ENCODE measurements at places on chromosomes 16 and 17.

DNA sequence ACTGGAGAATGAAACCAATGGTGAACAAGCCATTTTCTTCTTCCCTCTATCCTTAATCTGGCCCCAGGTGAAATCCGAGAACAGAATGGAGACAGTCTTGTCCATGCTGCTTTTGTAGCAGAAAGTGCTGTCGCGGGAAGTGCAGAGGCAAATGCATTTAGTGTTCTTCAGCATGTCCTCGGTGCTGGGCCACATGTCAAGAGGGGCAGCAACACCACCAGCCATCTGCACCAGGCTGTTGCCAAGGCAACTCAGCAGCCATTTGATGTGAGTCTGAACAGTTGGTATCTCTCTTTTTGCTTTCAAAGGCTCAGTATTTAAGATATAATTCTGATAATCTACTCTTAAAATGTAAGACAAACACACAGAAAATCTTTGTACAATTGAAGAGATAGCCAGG, 18.7 kb downstream of the UQCRC2 start:
- no peak for DNase-seq

DNA sequence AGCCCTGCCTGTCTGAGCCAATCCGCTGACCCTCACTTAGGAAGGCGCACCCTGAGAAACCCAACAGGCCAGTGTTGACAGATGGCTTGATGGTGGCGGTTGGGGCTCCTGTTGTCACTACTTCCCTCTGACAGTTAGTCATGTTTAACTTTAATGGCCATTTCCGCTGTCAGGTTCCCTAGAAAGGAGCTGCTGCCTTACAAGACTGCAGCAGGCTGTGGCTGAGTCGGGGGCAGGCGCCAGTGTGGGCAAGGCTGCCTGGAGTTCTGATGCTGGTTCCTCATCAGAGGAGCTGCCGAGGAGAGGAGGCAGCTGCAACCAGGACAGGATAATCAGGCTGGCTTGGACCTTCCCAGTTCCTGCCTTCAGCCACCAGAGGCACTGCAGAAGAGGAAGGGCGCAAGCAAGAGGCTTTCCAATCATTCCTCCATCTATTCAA, 223.2 kb upstream of the DYNLRB2 start:
- DNase-seq: no peak

GRCh38 chr17:45172541-45173286, 11.0 kb downstream of the HEXIM2 start:
- DNase-seq: peak; percentile 28

DNA sequence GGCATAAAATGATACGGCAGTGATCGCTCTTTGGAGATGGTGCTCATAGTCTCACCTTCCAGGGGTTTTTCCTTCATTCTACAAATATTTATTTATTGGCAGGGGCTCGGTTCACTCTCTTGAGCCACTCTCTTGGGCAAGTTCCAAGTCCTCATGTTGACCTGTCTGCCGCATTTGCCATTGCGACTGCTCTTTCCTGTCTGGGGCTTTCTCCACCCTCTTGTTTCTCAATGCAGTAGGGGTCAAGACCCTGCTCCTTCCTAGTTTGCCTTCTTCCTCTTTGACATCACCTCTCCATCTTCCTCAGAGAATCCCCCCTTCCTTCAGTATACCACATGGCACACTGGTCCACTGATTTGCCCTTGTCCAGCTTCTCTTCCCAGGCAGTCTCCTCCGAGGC, 21.9 kb upstream of the LRRC75A start:
- no peak for DNase-seq

DNA sequence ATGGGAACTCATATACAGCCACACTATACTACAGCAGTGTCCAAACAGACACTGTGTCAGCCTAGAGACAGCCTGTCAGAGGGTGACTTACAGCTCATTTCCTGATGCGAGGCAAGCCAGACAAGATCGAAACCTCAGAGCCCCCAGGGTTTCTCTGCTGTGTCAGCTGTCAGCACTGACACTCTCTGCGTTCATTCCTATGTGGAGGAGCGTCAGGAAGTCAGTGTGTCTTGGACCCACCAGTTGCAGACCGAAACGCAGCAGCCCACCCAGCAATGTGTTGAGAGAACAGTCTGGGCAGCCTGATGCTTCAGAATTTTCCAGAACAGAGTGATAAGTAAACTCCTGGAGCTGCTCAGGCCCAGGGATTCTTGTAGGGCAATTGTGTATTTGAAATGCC, 20.6 kb upstream of the MAPT start:
- no peak for DNase-seq

DNA sequence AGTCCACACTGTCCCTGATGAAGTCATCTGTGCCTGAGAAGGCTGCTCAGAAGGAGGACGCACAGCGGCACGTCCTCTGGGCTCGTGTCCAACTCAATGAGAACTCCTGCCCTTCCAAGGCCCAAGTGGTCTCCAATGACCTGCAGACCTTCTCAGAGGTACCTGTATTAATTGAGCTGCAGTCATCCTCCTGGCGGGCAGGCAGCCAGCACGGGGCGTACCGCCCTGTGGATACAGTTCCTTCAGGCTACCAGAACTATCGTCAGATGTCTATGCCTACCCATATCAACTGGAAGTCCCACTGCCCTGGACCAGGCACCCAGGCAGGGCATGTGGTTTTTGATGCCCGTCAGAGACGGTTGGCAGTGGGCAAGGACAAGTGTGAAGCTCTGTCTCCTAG, 2.9 kb upstream of the TMEM102 start:
- DNase-seq: no peak

- no peak for DNase-seq
Observed at GRCh38 chr17:41650794-41651624, 26.6 kb upstream of the KRT17 start.

- no peak for DNase-seq
Observed at GRCh38 chr17:63682441-63682840, 17.5 kb downstream of the LIMD2 start.

DNA sequence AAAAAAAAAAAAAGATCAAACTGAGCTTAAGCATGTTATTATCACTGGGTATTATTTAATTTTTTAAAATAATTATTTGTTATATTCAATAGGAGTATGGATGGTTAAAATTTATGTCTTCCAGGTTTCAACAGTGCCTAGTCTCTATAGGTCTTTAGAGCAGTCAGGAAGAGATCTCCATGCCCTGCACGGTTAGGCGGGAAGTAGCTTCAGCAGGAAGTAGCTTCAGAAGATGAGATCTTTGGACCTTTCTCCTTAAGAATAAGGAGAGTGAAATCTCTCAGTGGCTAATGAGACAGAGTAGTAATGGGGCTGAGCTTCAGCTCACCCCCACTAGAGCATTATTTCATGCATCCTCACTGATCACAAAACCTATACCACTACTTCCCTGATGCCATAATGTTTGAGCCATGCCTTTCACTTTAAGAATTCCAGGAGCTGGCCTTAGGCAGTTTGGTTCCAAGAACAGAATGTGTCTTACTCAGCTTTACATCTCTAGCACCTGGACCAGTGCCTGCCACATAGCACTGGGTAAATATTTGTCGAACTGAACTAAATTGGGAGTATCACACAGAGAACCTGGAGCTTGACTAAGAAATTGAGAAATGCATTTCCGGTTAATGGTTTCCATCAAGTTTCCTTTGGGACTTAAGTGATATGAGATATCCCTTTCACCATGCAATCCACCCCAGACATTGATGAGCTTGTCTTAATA, 43.5 kb downstream of the SCPEP1 start:
- DNase-seq: no peak

- no peak for DNase-seq
Observed at GRCh38 chr16:75632857-75633256, 9.8 kb upstream of the ADAT1 start.

DNA sequence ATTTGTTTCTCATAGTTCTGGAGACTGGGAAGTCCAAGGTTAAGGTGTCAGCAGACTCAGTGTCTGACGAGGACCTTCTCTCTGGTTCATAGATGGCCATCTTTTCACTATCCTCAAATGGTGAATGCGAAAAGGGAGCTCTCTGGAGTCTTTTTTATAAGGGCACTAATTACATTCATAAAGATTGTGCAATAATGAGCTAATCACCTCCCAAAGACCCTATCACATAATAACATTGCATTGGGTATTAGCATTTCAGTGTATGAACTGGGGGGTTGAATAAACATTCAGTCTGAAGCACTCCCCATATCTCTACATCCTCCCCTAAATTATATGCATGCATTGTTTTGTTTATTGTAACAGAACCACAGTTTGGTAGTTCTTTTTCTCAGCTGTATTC, 1086.5 kb downstream of the CDH11 start:
- DNase-seq: no peak

- no peak for DNase-seq
Observed at GRCh38 chr17:67132366-67132765, 88.0 kb downstream of the CACNG1 start.

DNA sequence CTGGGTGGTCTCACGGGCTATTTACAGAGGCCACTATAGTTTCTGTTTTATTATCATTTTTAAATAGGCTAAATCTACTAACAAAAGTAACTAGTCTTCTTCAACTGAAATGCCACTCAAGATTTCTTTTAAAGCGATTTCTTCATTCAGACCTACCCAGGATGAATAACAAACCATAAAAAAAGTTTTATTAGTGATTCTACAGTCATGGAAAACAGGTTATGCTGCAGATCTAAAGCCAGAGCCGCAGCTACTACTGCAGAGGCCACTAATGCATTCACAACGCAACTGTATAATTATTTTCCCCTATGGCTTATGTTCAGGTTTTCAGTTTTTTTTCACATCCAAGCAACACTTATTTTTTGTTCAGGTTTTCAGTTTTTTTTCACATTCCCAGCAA, 136.2 kb upstream of the AXIN2 start:
- DNase-seq: no peak

DNA sequence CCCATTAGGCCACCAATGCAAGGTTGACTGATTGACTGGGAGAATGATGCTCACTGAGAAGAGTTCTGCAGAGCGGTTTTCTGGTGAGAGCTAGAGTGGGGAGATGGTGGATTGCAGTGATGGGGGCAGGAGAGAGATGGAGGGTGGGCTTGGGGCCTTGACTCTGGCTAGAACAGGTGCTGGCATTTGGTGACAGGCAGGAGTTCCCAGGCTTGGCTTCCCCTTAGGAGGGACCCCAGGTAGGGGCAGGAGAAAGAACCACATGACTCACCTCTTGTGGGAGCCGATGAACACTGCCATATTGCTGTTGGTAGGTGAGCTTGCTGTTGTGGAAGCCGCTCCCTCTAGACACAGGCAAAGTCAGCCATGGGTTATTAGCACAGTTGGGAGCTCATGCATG, 8.0 kb downstream of the CD300LB start:
- no peak for DNase-seq

DNA sequence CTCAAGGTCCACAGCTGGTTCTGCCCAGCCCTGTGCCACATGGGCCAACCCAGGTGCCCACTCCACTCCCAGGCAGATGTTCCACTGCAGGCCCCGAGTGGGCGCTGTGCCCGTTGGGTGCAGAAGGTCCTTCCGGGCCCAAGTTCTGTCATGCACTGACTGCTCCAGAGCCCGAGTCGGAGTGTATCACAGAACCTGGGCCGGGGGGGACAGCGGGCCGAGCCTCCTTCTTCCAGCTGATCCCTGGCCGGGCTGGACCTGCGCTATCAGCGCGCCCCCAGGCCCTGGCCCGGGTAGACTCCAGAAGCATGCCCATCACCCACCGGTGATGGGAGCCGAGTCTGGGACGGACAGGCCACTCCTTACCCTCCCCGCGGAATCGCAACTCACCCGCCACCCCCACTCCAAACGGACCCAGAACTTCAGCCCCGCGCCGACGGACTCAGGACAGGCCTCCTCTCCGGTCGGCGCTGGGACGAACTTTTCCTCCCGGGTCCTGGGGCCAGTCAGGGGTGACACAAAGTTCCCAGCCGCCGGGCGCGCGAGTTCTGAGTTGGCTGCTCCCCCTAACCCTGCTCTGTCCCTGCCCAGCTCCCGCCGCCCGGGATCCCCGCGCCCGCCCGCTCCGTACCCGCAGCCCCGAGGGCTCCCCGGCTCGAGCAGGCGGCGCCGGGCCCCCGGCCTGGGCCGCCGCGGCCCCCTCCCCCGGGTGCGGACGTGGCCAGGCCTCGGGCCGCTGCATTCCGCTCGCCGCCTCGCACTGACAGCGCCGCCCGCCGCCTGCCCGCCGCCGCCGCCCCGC, at the start of gene COPZ2:
Gene COPZ2 (minus strand): TSS at position 762 of the 802 bp plus-strand sequence. CDS start 20 bp downstream, at position 742.
- DNase-seq: peak; percentile 46

- peak; percentile 7 for DNase-seq
Observed at GRCh38 chr16:53503991-53504663, 1.1 kb upstream of the AKTIP start.

DNA sequence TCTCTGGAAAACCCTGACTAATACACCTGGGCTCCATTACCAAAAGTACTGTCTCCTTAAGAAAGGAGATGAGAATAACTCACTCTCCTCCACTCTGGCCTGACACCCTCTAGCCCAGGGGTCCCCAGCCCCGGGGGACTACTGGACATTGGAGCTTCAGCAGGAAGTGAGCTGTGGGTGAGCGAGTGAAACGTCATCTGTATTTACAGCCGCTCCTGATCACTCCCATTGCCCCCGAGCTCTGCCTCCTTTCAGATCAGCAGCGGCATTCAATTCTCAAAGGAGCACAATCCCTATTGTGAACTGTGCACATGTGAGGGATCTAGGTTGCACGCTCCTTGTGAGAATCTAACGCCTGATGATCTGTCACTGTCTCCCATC, 126.3 kb upstream of the TNRC6C start:
- DNase-seq: no peak

- DNase-seq: no peak
Observed at GRCh38 chr17:68102318-68102758, 66.8 kb downstream of the KPNA2 start.

GRCh38 chr16:27387724-27388123, 14.2 kb upstream of the IL21R start:
- no peak for DNase-seq

GRCh38 chr17:80912476-80912875, 79.2 kb upstream of the CHMP6 start:
- no peak for DNase-seq

GRCh38 chr16:89599451-89599858, 14.0 kb upstream of the DPEP1 start:
- no peak for DNase-seq

DNA sequence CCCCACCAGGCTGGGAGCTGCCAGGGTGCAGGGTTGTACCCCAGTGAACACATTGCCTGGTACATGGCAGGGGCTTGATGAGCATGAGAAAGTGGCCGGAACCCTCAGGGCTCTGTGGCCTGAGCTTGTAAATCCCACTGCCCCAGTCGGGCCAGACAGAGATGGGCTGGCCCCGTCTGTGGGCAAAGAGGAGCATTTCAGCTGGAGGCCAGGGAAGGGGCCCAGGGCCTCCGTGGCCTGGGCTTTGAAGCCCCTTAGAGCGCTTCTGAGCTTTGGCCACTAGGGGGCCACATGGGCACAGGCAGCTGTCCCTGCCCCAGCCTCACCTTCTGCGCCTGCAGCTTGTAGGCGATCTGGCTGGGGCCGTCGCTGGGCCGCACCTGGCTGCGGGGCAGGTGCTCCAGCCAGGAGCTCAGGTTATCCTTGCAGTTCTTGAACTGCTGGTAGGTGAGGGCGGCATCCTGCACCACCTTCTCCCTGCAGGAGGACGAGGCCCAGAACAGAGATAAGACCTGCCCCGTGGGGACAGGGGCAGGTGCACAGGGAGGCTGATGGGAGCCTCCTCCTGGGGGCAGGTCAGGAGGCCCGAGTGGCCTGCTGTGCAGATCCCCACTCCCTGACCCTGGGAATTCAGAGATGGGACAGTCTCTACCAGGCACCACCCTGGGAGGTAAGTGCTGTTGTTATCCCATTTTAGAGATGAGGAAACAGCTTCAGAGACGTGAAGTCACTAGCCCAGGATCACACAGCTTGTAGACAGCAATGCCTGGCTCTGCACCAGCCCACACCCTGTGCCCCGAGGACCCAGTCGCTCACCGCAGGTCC, 12.8 kb downstream of the EVPL start:
- peak; percentile 79 for DNase-seq

Data from stimulated activated CD4-positive, alpha-beta T cell treated with anti-CD3 and anti-CD28 coated beads, Interleukin-2, amount 100 ng/mL, for 48 hours (primary cell).